GM23248 (cell line): ENCODE measurements at places on chromosomes 5 and 9.

- DNase-seq: no peak
Measured at GRCh38 chr9:90855208-90855902, 53.7 kb downstream of the SYK start.

- DNase-seq: no peak
Measured at GRCh38 chr9:111297066-111297824, 32.8 kb downstream of the OR2K2 start.

DNA sequence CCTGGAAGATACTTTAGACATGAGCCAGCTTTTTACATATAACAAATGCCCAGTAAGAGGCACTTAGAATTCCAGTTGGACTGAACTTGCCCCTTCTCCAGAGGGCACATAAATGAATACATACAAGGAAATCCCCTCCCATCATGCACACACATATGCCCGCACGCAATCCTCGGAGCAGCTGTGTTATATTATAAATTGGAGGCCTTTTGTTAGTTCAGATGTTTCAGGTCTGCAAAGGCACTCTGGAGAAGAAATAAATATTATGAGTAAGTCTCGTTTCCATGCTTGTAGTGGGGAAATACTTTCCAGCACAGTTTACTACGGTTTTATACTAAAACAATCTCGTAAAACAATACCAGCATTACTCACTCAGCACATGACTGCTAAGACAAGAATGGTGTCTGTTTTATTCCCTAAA, 17.6 kb upstream of the MUSK start:
- DNase-seq: peak; percentile 96

- peak; percentile 12 for DNase-seq
Measured at GRCh38 chr9:73680831-73681230, 529.2 kb downstream of the ANXA1 start.

GRCh38 chr9:129632460-129632859, 6.5 kb downstream of the NTMT1 start:
- peak; percentile 74 for DNase-seq

DNA sequence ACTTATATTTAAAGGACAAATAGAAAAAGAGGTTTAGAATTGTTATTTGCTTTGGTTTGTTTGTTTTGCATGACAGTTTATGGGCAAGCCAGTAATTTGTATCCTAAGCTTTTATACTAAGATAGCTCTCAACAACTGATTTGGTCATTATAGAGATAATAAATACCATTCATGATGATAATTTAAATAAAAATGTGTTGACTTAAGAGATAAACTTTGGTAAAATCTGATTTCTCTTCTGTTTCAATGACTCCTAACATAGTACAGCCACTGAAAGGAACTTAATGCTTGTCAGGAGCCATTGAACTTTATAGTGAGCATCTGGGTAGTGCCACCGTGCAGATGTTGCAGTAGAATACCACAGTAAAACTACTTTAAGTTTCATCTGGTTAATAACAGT, 160.7 kb upstream of the ACOT12 start:
- no peak for DNase-seq

DNA sequence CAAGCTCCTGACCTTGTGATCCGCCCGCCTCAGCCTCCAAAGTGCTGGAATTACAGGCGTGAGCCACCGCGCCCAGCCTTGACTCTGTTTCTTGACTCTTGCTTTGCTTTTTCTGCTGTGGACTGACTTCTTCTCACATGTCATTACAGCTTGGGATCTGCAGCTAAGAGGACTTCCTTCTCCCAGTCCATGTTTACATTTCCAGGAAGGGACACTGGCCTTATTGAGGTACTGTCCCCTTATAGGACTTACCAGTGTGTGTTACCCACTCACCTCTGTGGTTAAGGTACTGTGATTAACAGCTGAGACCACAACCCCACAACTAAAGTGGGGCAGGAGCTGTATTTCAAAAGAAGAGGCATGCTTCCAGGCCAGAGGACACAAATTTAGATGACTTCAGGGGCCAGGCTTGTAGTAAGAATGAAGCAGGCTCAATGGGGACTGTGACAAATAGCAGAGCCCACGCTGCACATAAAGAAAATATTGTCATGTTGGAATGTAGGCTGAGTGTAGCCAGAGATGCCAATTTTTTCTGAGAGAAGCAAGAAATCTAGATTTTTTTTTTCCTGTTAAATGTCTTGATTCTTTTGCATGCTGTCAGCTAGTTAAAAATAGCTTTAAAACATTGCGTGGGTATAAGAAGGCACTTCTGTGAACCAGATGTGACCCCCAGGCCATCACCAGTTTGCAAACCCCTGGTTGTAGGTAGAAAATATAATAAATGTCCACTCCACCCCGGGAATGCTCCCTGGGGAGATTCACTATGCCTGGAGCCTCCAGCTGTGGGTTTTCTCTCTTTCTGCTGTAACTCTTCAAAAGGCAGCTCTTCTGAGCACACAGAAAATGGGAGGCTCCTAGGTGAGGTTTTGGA, 75.0 kb downstream of the PTPDC1 start:
- DNase-seq: peak; percentile 30

- no peak for DNase-seq
Measured at GRCh38 chr5:55096861-55097260, 5.6 kb upstream of the GZMA start.

- DNase-seq: no peak
Measured at GRCh38 chr9:98875536-98875935, 68.1 kb downstream of the GALNT12 start.

DNA sequence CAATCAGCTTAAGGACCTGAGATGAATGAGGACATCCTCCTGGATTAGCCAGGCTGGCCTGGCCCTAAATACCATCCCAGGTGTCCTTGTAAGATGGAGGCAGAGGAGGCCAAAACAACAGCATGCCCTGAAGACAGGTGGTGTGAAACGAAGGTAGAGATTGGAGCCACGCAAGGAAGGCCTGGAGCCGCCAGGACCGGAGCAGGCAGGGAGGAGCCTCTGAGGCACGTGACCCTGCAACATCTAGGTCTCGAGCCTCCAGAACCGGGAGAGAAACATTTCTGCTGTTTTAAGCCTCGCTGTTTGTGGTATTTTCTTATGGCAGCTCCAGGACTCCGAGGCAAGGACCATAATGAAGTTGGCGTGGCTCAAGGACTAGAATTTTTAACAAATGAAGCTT, 9.7 kb upstream of the COL5A1 start:
- DNase-seq: no peak

DNA sequence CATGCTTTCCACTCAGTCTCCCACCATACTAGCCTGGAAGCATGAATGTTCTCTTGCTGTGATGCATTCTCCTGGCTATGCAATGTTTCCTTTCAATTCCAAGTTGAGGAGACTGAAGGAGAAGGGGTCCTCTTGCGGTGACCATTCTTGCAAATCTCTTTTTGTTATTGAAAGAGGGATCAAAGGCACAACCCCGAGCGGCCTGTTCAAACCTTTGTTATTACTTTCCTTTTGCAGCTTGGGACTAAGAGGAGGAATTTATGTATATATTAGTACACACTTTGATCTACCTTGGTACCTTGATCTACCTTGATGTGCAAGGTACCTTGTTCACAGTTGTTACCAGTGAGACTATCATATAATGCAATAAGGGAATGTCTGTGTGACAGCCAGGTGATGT, 147.3 kb downstream of the KCTD16 start:
- no peak for DNase-seq

DNA sequence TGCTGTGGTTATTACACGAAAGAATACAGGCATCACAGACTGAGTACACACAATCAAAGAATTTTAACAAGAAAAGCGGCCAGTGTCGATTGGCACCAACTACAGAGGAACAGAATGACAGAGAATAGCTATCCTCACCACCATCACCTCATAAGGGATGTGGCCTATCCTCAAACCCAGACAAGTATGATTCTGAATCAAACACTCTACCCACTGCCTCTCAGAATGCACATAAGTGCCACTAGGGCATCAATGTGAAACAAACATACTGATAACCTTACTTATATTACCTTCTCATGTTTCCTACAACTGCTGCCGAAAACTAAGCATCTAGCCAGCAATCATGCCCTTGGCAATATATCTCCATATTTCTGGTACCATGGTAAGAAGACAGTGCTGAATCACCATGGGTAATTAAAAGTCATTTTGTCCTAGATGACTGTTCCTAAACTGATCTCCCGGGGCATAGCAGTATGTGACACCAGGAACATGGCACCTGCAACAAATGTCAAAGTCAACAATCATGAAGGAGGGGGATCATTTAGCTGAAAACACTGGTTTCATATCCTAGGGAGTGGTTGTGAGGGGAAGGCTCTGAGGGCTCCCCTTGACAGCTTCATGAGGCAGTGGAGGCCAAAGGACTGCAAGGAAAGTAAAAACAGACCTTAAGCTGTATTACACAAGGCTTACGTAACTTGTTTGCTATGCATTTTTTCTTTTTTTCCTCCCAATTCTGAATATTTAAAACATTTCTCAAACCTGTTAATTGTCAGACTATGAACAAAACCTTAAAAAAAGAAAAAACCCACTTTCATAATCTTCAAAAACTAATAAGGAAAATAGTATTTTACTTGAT, 88.3 kb downstream of the LHFPL2 start:
- no peak for DNase-seq

- DNase-seq: peak; percentile 67
Measured at GRCh38 chr5:33223563-33224284, 217.0 kb upstream of the TARS1 start.

GRCh38 chr9:5493679-5494511, 16.4 kb upstream of the PDCD1LG2 start:
- DNase-seq: peak; percentile 92

DNA sequence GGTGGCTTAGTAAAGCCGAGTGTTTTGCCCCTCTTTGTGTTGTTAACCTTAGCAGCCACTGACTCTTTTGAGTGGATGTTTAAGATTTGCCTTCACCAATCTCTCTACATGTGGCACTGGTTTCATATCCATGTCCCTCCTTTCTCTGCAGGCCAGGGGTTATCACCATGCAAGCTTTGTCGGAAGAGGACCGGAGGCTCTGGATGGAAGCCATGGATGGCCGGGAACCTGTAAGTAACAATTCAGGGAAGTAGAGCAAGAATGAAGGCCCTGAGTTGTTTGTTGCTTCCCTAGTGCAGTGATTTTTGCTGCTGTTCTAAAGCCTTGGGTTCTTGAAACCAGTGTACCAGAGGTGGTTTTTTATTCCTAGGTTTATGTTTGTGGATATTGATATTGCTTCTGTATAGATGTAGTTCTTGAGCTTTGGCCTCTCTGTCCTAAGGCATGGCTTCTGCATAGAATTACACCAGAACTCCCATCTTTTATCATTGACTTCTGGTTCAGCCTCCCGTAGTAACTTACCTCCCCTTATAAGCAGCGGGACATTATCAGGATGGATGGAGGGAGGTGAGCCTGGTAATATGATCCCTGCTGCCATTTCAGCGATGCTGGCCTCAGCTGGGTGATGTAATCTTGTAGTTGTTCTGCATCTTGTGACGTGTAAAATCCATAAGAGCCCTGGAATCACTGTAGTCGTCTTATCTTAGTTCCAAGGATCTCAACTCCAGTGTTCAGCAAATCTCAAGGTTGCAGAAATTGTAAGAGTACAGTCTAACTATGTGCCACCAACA, 161.9 kb downstream of the ARHGAP26 start:
- no peak for DNase-seq
